Muscle of arm (tissue), 14 donors: ENCODE measurements at places on chromosomes 2 and 18.

- no peak for DNase-seq
Observed at GRCh38 chr2:136858656-136859055, 93.3 kb downstream of the THSD7B start.

DNA sequence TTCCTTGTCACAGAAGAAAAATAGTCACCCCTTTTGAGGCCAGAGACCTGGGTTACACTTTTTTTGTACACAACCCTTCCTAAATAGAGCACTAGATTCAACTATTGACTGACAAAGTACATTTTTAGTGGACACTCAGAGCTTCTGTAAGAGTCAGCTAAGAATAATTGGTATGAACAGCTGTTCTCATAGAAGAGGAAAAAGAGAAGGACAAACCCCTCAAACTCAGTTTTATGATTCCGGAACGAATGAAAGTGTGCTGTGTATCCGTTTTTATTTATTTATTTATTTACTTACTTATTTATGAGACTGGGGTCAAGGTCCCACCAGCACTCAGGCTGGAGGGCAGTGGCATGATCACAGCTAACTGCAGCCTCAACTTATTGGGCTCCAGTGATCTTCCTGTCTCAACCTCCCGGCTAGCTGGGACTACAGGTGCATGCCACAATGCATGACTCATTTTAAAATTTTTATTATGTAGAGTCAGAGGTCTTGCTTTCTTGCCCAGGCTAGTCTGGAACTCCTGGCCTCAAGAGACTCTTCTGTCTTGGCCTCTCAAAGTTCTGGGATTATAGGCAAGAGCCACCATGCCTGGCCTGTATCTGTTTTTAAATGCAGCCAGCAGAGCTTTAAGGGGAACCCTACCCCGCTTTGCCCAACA is 36.0 kb upstream of the FZD5 start:
- DNase-seq: no peak

DNA sequence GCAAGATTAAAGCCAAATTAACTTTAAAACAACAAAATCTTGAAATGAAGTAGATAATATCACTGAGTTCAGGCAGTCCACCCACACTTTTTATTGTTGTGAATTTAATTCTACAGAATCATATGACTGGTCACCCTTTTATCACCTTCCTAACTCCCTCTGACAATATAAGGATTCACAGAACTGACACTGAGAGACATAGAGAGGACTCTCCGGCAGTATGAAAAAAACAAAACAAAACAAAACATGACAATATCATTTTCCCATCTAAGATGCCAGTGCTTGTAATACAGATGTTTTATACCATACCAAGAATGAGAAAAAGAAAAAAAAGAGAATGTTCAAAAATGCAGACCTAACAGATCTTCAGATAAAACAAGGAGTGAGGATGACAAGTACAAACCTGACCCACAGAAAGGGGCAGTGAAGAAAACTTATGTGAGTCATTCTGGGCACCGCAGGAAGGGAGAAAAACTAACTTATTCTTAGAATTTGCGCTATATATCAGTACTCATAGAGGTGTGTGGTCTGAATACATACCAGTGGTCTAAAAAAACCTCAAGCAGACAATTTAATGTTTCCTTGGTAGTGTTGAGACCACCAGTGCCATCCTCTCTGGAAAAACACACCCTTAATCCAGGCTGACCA is 136.6 kb downstream of the ZAP70 start:
- no peak for DNase-seq

DNA sequence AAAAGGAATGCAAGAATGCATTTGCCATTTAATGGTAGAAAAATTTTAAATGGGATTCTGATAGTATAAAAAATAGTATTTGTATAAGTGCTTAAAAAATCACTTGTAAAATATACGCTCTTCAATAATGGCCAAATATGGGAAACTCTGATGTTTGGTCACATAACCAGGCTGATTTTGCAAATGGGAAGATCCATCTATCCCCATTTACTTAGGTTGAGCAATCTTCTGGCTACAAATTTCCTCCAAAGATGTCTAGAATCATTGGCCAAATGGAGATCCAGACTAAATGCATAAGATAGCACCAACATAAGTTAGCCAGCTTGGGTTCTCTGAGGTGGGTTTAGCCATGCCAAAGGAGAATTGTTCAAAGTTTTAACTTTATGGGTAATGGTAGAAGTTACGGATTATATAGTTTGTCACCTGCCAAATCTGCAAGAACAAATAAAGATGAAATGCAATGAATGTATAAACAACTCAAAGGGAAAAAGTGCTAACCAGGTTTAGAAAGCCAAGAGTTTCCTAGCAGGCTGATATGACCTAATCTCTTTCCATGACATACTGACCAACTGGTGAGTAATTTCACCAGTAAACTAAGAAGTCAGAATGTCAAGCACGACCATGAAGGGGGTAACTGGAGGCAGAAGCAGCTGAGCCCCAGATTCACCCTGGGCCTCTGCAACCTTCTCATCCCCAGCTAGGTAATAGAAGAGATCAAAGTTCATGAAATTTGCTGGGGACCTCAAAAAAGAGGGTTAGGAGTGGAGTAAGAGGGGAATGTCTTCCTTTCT is 10.0 kb downstream of the RHOB start:
- DNase-seq: no peak

DNA sequence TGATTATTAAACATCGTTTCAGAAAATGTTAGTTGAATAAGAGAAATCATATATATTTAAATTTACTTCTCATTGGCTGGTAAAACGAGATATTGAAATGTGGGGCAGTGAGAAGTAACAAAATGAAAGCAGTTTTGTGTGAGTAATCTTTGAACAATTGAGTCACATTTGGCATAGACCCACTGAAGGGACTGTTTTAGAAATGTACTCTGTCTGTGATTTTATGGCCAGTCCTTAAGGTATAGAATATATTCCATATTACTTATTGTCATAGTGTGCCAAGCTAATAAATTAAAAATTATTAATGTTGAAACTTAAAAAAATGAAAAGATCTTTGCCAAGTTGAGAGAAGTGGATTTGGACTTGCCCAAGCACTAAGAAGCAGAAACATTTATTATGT is 222.4 kb upstream of the COL3A1 start:
- no peak for DNase-seq

- DNase-seq: peak; percentile 64
Observed at GRCh38 chr2:109173311-109174171, 44.5 kb downstream of the SH3RF3 start.

- DNase-seq: no peak
Observed at GRCh38 chr18:33716061-33716683, 138.2 kb downstream of the ASXL3 start.

DNA sequence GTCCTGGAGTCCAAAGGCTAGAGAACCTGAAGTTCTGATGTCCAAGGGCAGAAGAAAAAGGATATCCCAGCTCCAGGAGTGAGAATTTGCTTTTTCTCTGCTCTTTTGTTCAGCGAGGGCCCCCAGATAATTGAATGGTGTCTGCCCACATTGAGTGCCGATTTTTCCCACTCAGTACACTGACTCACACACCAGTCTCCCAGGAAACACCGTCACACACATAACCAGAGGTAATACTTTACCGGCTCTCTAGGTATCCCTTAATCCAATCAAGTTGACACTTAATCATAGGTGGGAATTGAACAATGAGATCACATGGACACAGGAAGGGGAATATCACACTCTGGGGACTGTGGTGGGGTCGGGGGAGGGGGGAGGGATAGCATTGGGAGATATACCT is 161.5 kb downstream of the WDR7 start:
- no peak for DNase-seq

DNA sequence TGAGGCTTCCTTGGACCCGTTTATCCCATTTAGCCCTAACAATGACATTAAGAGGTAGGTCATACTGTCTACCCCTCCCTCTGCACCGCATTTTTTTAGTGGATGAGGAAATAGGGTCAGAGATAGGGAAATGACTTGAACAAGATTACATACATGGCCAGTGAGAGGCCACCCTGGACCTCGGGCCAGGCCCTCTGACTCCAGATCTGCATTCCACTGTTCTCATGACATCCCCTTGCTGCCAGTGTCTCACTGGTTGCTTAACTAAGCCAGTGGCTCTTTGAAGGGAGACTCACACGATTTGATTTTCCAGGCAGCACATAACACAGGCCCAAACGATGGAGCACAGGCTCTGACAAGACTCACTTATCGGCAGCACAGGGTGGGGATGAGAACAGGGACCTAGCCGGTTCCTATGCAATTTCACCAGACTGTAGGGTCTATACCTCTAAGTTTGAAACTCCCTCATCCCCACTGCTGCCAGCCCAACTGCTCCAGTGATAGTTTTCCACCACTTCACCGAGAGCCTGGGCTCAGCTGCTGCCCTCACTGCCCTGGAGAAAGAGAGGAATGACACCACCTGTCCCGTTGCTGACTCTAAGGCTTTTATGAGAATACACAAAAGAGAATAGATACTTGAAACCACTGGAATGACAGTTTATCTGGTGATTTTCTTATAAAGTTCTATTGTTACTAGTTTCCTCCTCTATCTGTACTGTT is 82.5 kb downstream of the TMEM247 start:
- DNase-seq: no peak

DNA sequence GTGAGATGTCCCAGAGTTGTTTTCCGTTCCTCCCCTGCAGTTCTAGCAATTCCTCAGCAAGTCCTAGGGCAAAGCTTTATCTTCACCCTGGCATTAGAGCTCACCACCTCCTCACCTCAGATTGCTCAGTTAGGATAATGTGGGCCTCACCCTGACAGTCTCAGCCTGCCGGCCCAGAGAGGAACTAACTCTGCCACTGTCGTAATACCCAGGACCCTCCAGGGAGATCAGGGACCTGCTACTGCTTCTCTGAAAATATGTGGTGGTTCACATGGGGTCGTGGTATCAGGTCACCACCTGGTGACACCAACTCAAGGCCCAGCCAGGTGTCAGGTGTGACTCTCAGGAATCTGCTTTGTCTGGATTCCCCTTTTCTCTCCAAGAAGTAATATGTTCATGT is 120.7 kb downstream of the FEZ2 start:
- DNase-seq: no peak

- DNase-seq: no peak
Observed at GRCh38 chr2:64380853-64381527, 73.0 kb upstream of the LGALSL start.

- DNase-seq: no peak
Observed at GRCh38 chr2:26877276-26877675, 29.3 kb downstream of the DPYSL5 start.

GRCh38 chr2:33383855-33384598 is 92.4 kb upstream of the RASGRP3 start:
- no peak for DNase-seq

DNA sequence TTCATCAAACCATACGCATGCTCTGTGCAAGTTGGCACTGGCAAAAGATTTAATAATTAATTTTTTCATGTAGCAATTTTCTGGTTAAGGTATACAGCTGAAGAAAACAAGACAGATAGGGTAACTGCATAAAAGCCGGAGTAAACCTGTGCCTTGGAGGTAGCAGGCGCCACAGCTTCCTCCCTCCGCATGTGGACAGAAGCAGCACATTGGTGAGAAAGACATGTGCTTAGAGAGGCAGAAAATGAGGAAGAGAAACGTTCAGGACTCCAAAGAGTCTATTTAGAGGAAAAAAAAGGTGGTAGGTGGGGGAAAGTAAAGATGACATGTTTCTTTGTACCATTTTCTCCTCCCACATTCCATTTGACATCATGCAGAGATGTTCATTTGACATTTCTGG is 9.3 kb downstream of the ST6GAL2 start:
- no peak for DNase-seq

- peak; percentile 20 for DNase-seq
Observed at GRCh38 chr2:232611559-232612218, 21.7 kb upstream of the EFHD1 start.

GRCh38 chr18:58632552-58632951 is 3.7 kb upstream of the ALPK2 start:
- no peak for DNase-seq

- DNase-seq: no peak
Observed at GRCh38 chr18:27652480-27653121, 467.5 kb upstream of the CHST9 start.

- DNase-seq: no peak
Observed at GRCh38 chr18:35022426-35023001, 18.7 kb upstream of the MAPRE2 start.

DNA sequence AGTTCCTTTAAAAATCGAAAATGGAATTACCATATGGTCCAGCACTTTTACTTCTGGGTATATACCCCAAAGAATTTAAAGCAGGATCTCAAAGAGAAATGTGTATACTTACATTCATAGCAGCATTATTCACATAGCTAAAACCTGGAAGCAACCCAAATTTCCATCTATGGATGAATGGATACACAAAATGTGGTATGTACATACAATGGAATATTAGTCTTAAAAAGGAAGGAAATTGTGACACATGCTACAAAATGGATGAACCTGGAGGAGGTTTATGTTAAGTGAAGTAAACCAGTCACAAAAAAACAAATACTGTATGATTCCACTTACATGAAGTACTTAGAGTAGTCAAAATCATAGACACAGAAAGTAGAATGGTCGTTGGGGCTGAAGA is 147.9 kb upstream of the LTBP1 start:
- DNase-seq: no peak

DNA sequence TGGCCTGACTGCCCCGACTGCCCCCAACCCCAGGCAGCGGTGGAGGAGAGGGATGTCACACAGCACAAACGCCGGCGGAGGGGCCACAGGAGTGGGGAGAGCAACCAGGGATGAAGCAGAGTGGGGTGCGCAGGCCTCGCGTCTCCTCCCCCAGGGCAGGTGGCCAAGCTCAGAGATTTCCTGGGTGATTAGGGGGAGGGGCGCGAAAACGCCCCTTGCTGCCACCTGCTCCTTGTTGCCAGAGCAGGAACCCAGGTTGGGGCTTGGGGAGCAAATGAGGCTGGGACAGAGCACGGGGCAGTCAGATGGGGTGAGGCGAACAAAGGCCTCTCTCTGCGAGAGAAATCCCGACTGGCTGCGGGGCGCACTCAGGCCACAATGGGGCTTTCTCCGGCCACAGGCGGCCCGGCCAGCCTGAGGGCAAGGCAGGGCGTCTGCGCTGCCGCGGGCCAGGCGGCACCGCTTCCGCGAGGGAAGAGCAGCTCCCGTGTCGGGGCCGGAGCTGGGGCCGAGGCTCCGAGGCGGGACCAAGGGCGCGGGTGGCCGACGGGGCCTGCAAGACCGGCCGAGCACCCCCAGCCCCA is 11.5 kb downstream of the TEX44 start:
- peak; percentile 59 for DNase-seq

DNA sequence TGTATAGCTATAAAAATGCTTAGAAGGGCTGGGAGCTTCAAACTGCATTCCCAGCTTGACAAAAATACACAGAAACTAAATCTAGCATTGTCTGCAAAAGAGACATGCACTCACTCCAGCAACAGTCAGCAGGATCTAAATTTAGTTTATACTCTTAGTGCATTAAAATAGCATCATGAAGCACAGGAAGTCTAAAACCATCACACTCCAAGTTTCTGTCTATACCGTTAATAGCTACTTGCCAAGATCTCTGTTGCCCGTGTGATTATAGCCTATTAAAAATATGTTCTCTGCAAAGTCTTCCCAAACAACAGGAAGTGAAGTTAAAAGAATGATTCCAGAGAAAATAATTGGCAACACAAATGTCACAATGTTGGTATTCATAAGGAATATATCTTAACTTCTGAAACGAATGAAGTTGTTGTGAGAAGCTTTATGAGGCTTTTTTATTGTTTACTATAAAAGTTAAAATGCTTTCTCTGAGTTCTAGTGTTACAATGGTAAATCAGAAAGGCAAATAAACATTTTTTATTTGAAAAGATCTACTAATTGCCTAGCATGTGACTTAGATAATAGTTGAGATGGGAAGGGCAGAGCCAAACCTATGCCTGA is 184.2 kb downstream of the ZNF385B start:
- DNase-seq: peak; percentile 40
